ENCODE measurements at places on chromosomes 2 and 18. TPM values are rescaled to one million over a fixed set of nuclear protein-coding genes. Genes with fewer than 3 reads are reported as not detected.
A peak's percentile ranks its signal among the peaks of the same experiment; 100 is the strongest.

Gene TNFAIP6
- total RNA-seq: not detected

DNA sequence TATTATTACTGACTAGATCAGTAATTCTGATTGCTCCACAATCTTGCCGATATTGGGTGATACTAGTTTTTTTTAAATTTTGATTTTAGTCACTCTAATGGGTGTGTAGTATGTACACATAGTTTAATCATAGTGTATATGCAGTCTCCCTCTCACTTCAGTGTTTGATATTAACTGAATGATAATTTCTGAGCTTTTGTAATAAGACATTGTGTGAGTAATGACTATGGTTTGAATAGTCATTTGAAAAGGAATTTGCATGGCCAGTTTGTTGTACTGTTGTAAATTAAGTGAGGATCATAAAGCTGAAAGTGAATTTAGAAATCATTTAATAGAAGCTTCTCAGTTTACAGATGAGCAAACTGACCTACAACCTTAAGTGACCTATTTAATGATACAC, 33.4 kb downstream of the USP14 start:
- peaks cover 16% of the 10 kb centered on the region for H3K4me1 ChIP-seq
- no peak overlapping the region for H3K4me3 ChIP-seq
- no peak overlapping the region for H3K27ac ChIP-seq

DNA sequence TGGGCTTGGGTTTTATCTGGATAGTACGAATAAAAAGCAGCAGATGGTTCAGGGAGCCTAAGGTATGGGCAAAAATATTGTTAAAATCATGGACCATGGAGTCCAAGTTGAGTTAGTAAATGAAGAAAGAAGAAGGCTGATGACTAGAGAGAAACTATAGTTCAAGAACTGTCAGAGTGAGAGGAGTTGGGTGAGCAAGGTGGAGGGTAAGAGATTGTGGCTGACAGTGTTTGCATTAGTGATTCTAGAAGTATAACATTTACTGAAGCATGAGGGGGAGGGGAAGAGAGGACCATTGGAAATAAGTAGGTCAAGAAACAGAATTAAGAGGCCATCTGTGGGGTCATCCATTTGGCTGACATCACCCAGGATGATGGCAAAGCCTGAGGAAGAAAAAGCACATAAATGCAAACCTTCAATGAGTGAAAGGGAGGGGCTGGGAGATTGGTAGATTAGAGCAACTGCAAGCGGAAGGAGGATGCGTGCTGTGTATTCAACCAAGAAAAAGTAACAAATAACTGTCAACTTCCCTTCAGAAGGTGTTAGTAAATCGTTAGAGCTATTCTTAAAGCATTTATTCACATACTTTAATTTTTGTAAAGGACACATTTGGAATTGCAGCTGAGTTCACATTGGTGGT, 392.8 kb downstream of the TSN start:
- no peaks in the 10 kb centered on the region for H3K36me3 ChIP-seq
- no peaks in the 10 kb centered on the region for H3K27me3 ChIP-seq
- DNase-seq: no peak

- H3K4me3 ChIP-seq: no peak overlapping the region
- peaks cover 18% of the 10 kb centered on the region for H3K36me3 ChIP-seq
- H3K27me3 ChIP-seq: no peaks in the 10 kb centered on the region
- DNase-seq: no peak
- peaks cover 4% of the 10 kb centered on the region for H3K4me1 ChIP-seq
Measured at GRCh38 chr2:172613040-172613439, 57.1 kb downstream of the PDK1 start.

Gene EVX2
- total RNA-seq: not detected

GRCh38 chr18:53819174-53819573, 405.3 kb downstream of the MBD2 start:
- no peaks in the 10 kb centered on the region for H3K36me3 ChIP-seq
- no peaks in the 10 kb centered on the region for H3K4me1 ChIP-seq
- no peak overlapping the region for H3K4me3 ChIP-seq
- no peak overlapping the region for H3K27ac ChIP-seq

Gene RAMP1
- total RNA-seq: 0.24 TPM

Gene KIAA2012
- not detected for total RNA-seq

GRCh38 chr2:21552981-21553380, 429.2 kb downstream of the TDRD15 start:
- no peaks in the 10 kb centered on the region for H3K4me1 ChIP-seq
- DNase-seq: no peak
- no peaks in the 10 kb centered on the region for H3K27me3 ChIP-seq
- H3K27ac ChIP-seq: no peak overlapping the region
- no peaks in the 10 kb centered on the region for H3K36me3 ChIP-seq

- H3K4me3 ChIP-seq: no peak overlapping the region
- no peak overlapping the region for H3K27ac ChIP-seq
- H3K27me3 ChIP-seq: no peaks in the 10 kb centered on the region
- H3K36me3 ChIP-seq: no peaks in the 10 kb centered on the region
Measured at GRCh38 chr2:208099682-208100470, 24.4 kb downstream of the CRYGD start.

DNA sequence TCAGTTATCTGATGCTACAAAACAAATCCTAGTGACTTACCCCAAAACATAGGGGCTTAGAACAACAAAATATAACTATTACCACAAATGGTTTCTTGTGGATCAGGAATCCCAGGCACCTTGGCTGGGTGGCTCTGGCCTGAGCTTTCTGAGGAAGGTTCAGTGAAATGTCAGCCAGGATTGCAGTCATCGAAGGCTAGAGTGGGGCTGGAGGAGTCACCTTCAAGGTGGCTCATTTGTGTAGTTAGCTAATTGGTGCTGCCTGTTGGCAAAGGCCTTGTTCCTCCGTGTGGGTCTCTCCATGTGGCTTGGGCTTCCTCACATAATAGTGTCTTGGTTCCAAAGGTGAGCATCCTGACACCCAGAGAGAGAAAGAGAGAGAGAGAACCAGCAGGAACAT, 57.4 kb downstream of the COPS8 start:
- H3K27me3 ChIP-seq: no peaks in the 10 kb centered on the region
- H3K36me3 ChIP-seq: peaks cover 12% of the 10 kb centered on the region
- no peaks in the 10 kb centered on the region for H3K4me1 ChIP-seq
- no peak overlapping the region for H3K27ac ChIP-seq

- H3K36me3 ChIP-seq: peaks cover 54% of the 10 kb centered on the region
- H3K4me1 ChIP-seq: peaks cover 51% of the 10 kb centered on the region
- H3K27ac ChIP-seq: peak overlapping the region; percentile 99
- peak overlapping the region; percentile 98 for H3K4me3 ChIP-seq
- peaks cover 3% of the 10 kb centered on the region for H3K27me3 ChIP-seq
Measured at GRCh38 chr18:59902131-59902992, 2.6 kb downstream of the PMAIP1 start.

GRCh38 chr2:235848055-235848454, 320.1 kb downstream of the GBX2 start:
- H3K4me3 ChIP-seq: no peak overlapping the region
- H3K36me3 ChIP-seq: no peaks in the 10 kb centered on the region
- no peak overlapping the region for H3K27ac ChIP-seq
- no peak for DNase-seq
- H3K4me1 ChIP-seq: no peaks in the 10 kb centered on the region

GRCh38 chr2:65545837-65546805, 113.7 kb upstream of the SPRED2 start:
- no peak overlapping the region for H3K4me3 ChIP-seq
- no peak overlapping the region for H3K27ac ChIP-seq

DNA sequence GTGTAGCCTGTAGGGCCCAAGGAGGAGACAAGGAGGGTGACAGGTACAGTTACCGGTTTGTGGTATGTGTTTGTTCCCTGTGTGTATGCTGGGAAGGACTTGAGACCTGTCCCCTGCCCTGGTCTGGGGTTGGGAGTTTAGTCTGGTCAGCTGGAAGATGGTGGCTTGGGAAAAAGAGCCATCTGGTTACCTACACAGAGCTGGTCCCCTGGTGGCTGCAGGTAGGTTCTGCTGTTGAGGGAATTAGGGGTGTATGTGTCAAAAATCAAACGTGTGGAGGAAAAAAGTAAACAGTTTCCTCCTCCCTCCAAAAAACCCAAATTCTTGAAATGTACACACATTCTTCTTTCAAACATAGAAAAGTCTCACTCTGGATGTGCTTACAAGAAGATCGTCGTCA, 24.3 kb downstream of the PTMA start:
- no peaks in the 10 kb centered on the region for H3K27me3 ChIP-seq
- DNase-seq: no peak
- no peak overlapping the region for H3K27ac ChIP-seq
- H3K4me3 ChIP-seq: no peak overlapping the region

- H3K4me3 ChIP-seq: no peak overlapping the region
- H3K36me3 ChIP-seq: peaks cover 32% of the 10 kb centered on the region
- H3K27ac ChIP-seq: peak overlapping the region; percentile 46
Measured at GRCh38 chr2:134348239-134348638, 94.4 kb downstream of the MGAT5 start.

Gene NYAP2
- total RNA-seq: 0.06 TPM

Gene CROCC2
- not detected for total RNA-seq

Gene TGFA
- total RNA-seq: 0.06 TPM

DNA sequence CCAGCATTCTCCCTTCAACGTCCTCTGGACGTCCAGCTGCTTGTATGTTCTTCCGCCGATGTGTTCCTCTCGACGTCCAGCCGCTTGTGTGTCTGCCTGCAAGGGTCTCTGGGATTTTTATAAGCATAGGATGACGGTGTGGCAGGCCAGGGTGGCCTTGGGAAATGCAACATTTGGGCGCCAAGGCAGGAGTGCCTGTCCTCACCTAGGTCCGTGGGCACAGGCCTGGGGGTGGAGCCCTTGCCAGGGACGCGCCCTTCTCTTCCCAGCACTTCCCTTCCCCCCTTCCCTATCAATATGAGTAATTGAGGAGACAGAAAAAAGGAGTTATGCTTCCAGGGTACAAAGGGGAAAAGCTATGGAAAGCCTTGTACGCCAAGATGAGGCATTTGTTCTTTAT, 6.4 kb downstream of the NLRC4 start:
- no peak overlapping the region for H3K4me3 ChIP-seq
- no peak for DNase-seq
- no peaks in the 10 kb centered on the region for H3K4me1 ChIP-seq
- H3K36me3 ChIP-seq: no peaks in the 10 kb centered on the region
- H3K27ac ChIP-seq: no peak overlapping the region
- H3K27me3 ChIP-seq: peaks cover 4% of the 10 kb centered on the region

Gene ST6GAL2
- total RNA-seq: not detected

GRCh38 chr2:152396051-152396511, 61.1 kb downstream of the FMNL2 start:
- no peak overlapping the region for H3K4me3 ChIP-seq
- DNase-seq: no peak
- H3K27me3 ChIP-seq: peaks cover 14% of the 10 kb centered on the region
- no peaks in the 10 kb centered on the region for H3K4me1 ChIP-seq
- H3K27ac ChIP-seq: no peak overlapping the region
- H3K36me3 ChIP-seq: no peaks in the 10 kb centered on the region

Gene FABP1
- total RNA-seq: not detected

DNA sequence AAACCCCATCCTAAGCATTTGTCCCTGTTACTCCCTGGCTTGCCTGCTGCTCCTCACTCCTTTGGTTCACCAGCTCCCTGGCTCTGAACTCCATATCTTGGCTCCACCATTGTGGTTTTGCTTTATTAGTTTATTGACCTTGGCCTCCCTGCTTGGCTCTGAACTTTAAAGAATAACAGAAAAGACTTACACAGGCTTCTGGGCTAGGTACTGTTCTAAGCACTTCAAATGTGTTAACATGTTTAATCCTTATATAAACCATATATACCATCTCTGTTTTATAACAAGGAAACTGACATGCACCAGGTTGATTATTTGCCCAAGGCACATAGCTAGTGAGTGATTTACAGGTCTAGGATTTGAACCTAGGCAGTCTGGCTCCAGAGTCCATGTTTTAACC, 149.7 kb upstream of the CAPN13 start:
- no peak overlapping the region for H3K27ac ChIP-seq
- no peak overlapping the region for H3K4me3 ChIP-seq
- no peaks in the 10 kb centered on the region for H3K36me3 ChIP-seq
- peaks cover 2% of the 10 kb centered on the region for H3K4me1 ChIP-seq
- H3K27me3 ChIP-seq: no peaks in the 10 kb centered on the region

DNA sequence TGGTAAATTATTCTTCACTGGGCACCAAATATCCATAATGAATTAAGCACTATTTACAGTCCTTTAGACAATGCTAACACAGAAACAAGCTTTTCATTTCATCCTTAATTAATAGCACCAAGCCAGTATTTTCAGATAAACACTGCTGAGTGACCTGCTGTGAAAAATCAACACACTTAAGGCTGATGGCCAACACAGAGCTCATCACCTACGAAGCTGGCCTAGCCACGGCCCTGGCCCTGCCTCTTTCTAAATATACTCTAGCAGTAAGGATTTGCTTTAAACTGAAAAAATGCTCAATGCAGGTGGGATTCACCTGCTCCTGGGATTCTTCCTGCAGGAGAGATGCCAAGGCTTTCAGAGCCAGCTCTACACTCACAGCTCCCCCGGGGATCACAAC, 18.4 kb downstream of the CYB5A start:
- DNase-seq: no peak
- no peaks in the 10 kb centered on the region for H3K27me3 ChIP-seq
- peaks cover 6% of the 10 kb centered on the region for H3K4me1 ChIP-seq
- H3K36me3 ChIP-seq: peaks cover 2% of the 10 kb centered on the region
- H3K27ac ChIP-seq: no peak overlapping the region

Gene CHRND
- not detected for total RNA-seq

- H3K36me3 ChIP-seq: peaks cover 40% of the 10 kb centered on the region
- no peak overlapping the region for H3K4me3 ChIP-seq
- H3K27ac ChIP-seq: no peak overlapping the region
Measured at GRCh38 chr2:18551169-18551568, 9.3 kb downstream of the RDH14 start.

DNA sequence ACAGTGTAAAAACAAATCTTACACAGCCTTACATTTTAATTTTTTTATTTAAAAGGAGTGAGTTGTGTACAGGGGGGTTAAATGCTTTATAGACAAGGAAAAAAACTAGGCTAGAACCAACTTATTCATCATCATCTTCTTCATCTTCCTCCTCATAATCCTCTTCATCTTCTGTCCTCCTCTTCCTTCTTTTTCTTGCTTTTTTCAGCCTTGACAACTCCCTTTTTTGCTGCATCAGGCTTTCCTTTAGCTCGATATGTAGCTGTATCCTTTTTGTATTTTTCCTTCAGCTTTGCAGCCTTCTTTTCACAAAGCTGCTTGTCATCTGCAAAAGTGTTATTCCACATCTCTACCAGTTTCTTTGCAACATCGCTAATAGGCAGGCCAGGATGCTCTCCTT, 113.6 kb upstream of the SP5 start:
- DNase-seq: no peak
- peaks cover 7% of the 10 kb centered on the region for H3K27me3 ChIP-seq
- no peak overlapping the region for H3K4me3 ChIP-seq
- no peaks in the 10 kb centered on the region for H3K36me3 ChIP-seq
- no peaks in the 10 kb centered on the region for H3K4me1 ChIP-seq
- H3K27ac ChIP-seq: no peak overlapping the region

Gene PPP3R1
- 93.2 TPM for total RNA-seq

Gene PREB
- total RNA-seq: 63.3 TPM

All from activated naive CD8-positive, alpha-beta T cell treated with anti-CD3 and anti-CD28 coated beads for 36 hours (primary cell).